ENCODE measurements at places on chromosomes 13 and 19. TPM values are rescaled to one million over a fixed set of nuclear protein-coding genes. Genes with fewer than 3 reads are reported as not detected.

DNA sequence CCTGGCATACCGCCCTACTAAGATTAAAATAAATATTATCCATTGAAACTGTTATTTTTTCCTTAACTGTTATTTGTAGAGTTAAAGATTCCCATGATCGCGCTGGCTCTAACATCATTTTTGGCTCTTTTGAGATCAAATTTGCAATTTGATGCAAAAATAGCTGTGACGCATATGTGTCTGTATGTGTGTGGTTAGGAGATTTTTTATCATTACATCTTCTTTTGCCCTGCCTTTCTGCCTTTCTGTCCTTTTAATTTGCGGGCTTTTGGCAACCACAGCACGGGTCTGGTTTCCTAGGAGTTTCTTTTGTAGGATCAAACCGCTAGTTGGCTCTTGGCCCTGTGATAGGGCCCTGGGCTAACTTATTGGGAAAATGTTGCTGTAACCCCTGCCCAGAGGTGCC, 37.3 kb upstream of the ALOX5AP start:
- no peak for DNase-seq

DNA sequence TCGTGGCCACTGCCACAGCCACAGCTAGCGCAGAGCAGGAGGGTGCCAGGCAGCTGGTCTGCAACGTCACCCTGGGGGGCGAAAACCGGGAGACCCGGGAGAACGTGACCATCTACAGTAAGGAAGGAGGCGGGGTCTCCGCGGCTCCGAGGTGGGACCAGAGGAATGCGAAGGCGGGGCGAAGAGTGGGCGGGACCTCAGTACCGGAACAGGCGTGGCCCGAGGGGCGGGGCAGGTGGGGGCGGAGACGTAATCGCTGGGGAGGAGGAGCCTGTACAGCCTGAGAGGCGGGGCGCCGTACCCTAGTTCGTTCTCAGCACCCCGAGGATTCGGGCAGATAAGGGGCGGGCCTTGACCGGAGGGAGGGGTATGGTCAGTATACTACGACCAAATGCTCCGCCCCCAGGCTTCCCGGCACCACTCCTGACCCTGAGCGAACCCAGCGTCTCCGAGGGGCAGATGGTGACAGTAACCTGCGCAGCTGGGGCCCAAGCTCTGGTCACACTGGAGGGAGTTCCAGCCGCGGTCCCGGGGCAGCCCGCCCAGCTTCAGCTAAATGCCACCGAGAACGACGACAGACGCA, 2.5 kb downstream of the ICAM5 start:
- peak; percentile 91 for DNase-seq

- no peak for DNase-seq
Measured at GRCh38 chr13:68727798-68728197, 1379.8 kb upstream of the ATXN8OS start.

DNA sequence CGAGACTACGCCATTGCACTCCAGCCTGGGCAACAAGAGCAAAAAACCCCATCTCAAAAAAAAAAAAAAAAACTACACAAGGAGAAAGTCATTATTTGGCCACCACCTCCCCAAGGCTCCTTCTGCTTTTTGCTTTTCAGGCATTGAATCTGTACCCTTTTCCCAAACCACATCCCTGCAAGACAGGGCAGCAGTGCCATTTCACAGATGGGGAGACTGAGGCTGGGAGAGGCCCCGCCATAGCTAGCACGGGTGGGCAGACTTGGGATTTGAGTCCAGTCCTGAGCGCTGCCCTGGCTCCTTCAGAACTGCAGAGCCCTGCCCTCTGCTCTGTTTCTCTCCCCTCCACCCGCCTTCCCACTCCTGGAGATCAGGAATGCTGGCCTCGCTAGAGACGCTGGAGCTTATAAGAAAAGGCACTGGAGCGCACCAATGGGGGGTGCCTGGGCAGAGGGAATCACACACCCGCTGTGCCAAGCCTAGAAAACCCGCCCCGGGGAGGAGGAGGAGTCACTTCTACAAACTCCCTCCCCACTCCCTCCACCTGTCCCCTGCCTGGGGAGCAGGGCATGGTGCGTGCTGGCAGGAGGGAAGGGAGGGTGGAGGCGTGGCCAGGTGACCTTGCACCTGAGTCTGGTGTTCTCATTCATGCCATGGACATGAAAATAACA, 17.6 kb downstream of the TJP3 start:
- peak; percentile 93 for DNase-seq

GRCh38 chr19:1836458-1837221, 11.6 kb downstream of the REXO1 start:
- DNase-seq = no peak

- DNase-seq = no peak
Measured at GRCh38 chr19:43818500-43818899, 8.6 kb upstream of the ZNF283 start.

- DNase-seq = no peak
Measured at GRCh38 chr19:42512130-42512636, 16.1 kb downstream of the CEACAM1 start.

DNA sequence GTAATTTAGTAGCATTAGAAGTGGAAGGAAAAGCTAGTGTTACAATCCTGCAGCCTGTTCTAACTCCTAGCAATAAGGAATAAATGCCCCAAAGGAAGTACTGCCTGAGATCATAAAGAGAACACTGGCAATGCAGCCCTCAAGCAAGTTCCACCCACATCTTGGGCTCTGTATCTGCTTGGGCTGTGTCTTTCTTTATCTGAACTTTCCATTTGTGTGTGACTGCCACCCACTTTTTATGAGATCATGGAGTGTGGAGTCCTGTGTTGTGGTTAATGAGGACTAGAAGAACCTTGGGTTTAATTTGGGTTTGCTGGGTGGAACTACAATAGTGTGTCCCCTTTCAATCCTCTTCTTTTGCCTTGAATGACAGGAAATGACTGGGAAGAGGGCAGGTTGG, 38.2 kb downstream of the RFXAP start:
- no peak for DNase-seq

GRCh38 chr13:93529961-93530360, 303.4 kb downstream of the GPC6 start:
- no peak for DNase-seq

GRCh38 chr13:84491952-84492351, 609.7 kb upstream of the SLITRK1 start:
- DNase-seq = no peak

GRCh38 chr13:103349211-103349980, 283.2 kb upstream of the SLC10A2 start:
- no peak for DNase-seq

DNA sequence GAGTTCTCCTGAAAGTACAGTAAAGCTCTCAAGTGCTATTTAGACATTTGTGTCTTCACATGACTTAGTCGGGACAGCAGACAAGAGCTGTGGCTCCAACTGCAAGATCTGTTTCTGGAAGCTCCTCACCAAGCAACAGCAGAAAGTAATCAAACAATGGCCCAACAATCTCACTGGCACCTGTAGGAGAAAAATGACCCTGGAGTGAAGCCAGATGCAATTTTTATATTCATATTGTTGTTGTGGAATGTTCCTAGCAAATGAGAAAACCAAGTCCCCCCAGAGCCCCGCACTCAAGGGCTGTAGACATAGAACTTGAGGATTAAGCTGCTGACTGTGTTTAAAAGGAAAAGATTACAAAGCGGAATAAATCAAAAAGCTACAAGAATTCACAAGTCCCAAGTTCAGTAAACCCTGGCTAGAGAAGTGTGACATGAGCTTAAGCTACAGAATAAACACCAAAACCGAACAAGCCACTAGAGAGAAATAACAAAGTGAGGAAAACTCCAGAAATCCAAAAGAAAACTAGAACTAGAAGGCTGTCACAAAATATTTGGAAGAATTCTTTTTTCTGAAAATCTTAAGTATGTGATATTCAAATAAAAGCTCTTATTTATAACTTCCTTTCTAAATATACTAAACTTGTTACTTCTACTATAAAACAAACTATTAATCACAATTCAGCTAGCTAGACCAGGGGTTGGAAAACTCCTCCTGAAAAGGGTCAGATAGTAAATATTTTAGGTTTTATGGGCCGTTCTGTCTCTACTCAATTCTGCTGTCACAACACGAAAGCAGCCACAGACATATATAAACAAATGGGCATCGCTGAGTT, 454.5 kb downstream of the SUCLA2 start:
- no peak for DNase-seq

DNA sequence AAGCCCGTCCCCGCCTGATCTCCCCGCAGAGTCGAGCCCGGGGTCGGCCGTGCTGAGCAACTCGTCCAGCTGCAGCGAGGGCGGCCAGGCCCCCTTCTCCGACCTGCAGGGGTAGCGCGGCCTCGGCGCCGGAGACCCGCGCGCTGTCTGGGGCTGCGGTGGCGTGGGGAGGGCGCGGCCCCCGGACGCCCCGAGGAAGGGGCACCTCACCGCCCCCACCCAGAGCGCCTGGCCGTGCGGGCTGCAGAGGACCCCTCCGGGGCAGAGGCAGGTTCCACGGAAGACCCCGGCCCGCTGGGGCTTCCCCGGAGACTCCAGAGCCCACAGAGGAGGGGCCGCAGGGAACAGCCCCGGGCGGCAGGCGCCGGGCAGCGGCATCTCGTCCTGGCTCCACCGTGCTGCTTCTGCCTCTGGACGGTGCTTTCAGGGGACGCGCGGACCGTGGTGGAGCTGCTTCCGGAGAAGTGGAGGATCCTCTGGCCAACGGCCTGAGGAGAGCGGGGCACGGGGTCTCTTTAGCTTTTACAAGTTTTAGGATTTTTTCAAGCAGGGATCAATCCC, 8.8 kb upstream of the F7 start:
- DNase-seq = no peak

DNA sequence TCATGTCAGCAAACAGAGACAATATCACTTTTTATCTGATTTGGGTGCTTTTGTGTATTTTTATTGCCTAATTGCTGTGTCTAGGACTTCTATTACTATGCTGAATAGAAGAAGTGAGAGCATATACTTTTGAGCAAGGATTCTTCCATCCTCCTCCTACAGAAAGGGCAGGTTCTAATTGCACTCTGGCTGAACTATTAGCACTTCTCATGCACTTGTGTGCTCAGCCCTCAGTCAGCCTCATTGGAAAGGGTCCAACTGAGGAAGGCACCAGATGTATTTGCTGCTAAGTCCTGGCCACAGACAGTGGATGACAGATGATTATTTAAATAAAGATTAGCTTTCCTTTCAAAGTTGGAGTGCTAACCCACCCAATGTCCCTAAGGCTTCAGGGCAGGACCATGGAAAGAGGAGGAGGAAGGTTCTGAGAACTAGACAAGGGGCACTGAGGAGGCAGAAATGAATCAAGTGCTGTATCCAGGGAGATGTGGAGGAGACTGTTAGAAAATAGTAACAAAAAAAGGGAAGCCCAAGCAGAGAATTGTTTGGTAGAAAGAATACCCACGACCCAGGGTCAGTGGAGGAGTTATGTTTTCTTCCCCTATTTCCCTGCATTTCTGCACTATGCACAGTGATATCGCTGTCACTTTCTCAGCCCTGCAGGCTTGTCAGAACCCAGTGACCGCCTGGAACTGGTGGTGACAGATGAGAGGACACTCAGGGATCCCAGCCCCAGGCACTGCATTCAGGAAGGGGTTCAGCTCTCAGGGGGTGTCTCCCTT, 8.0 kb downstream of the LILRB4 start:
- DNase-seq = no peak

GRCh38 chr13:99702687-99703319, 201.5 kb downstream of the TM9SF2 start:
- DNase-seq = no peak

DNA sequence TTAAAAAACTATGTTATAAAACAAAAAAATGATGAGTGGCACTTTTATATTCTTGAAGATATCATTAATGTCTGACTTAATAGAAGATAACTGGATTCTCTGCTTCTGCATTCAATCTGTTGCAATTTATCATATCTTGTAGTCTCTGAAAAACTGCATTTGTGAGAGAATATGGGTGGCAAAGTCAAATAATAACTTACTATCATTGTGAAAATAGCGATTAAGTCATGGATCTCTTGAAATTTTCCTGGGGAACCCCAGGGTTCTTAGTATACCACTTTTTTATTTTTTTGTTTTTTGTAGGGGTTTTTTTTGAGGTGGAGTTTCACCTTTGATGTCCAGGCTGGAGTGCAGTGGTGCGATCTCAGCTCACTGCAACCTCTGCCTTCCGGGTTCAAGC, 127.1 kb downstream of the STOML3 start:
- no peak for DNase-seq

DNA sequence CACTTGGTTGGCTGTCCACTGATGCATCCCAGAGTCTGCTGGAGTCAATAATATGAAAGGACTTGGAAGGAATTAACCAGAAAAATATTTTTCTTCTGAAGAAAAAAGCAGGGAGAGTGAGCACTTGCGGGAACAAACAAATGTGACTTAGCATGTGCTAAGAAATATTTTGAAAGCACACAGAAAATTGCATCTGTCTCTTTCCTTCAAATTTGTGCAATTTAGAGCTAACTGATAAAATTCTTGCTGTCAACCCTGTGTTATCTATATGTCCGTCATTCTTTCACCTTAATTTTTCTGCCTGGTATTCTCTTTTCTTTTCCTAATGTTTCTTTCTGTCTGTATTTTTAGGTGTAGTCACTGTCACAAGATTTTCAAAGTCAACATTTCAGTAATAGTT, 852.6 kb downstream of the PCDH9 start:
- DNase-seq = no peak

Gene ERFL
- total RNA-seq = 0.27 TPM

Gene KLK14
- total RNA-seq = not detected

Gene CYP2S1
- 30.7 TPM for total RNA-seq

Gene POSTN
- 28.7 TPM for total RNA-seq

Gene TMEM190
- total RNA-seq = not detected

Gene APOC1
- 48.4 TPM for total RNA-seq

Gene ZFP14
- 10.3 TPM for total RNA-seq

Gene ZNF541
- total RNA-seq = not detected

Data from transverse colon (tissue), 4 donors.